Sciatic nerve (tissue), 2 donors: ENCODE measurements at places on chromosomes 1 and 21. TPM values are rescaled to one million over a fixed set of nuclear protein-coding genes. Genes with fewer than 3 reads are reported as not detected.

The LRRC7 gene
- total RNA-seq = 42.4 TPM

The NT5C1A gene
- total RNA-seq = 1.4 TPM

The PLA2G4A gene
- 4.8 TPM for total RNA-seq

The INSRR gene
- 0.40 TPM for total RNA-seq

The RPE65 gene
- not detected for total RNA-seq

The MMP23B gene
- 5.4 TPM for total RNA-seq

The CIART gene
- total RNA-seq = 5.7 TPM

The CATSPERE gene
- total RNA-seq = 2.6 TPM

The HPCA gene
- 0.27 TPM for total RNA-seq

The BRDT gene
- not detected for total RNA-seq

The FHL3 gene
- 27.9 TPM for total RNA-seq

The CLCC1 gene
- 44.6 TPM for total RNA-seq

The ELAPOR1 gene
- 1.9 TPM for total RNA-seq

The SYDE2 gene
- total RNA-seq = 18.3 TPM

The SPRR1A gene
- not detected for total RNA-seq

The SNX27 gene
- total RNA-seq = 60.4 TPM

The FCRL1 gene
- total RNA-seq = 1.4 TPM

The EPS15 gene
- 119 TPM for total RNA-seq

The CDKN2C gene
- total RNA-seq = 17.2 TPM

The ARHGEF10L gene
- 34.3 TPM for total RNA-seq

The KLHDC8A gene
- total RNA-seq = 17.4 TPM

The TSSK3 gene
- 5.1 TPM for total RNA-seq

The ZSWIM5 gene
- 2.8 TPM for total RNA-seq

The DSTYK gene
- 16.9 TPM for total RNA-seq

The RABGAP1L gene
- total RNA-seq = 59.6 TPM

The LORICRIN gene
- total RNA-seq = not detected

The FCMR gene
- 5.0 TPM for total RNA-seq

The RGS2 gene
- total RNA-seq = 42.5 TPM

The ZBTB18 gene
- 13.4 TPM for total RNA-seq

The GPR161 gene
- 10.7 TPM for total RNA-seq

The PLA2G2C gene
- 0.36 TPM for total RNA-seq

The ITLN2 gene
- not detected for total RNA-seq

The SPRR2A gene
- 0.67 TPM for total RNA-seq

The CCDC185 gene
- not detected for total RNA-seq

The AK5 gene
- total RNA-seq = 47.1 TPM

The AHDC1 gene
- total RNA-seq = 61.9 TPM

The POU3F1 gene
- total RNA-seq = 19.1 TPM

The RGS8 gene
- 0.13 TPM for total RNA-seq

The LINGO4 gene
- not detected for total RNA-seq

The LCE1B gene
- not detected for total RNA-seq
